A549 treated with dexamethasone at 1 μM for 4 hours (cell line): ENCODE measurements at places on chromosomes 7 and 10. TPM values are rescaled to one million over a fixed set of nuclear protein-coding genes. Genes with fewer than 3 reads are reported as not detected.

The ETV1 gene
- 1.6 to 2.4 TPM (median 2.3 TPM) in 5 replicates for total RNA-seq

The AKR1C1 gene
- 456 to 574 TPM (median 549 TPM) in 5 replicates for total RNA-seq

The CLRN3 gene
- total RNA-seq, result 0.07 TPM in 1 of 5 replicates, not detected in the others

The AFAP1L2 gene
- 20.2 to 24.3 TPM (median 21.7 TPM) in 5 replicates for total RNA-seq

The ZNF117 gene
- total RNA-seq, result 0.15 to 0.21 TPM (median 0.17 TPM) in 5 replicates

The CTAGE6 gene
- not detected in 5 replicates for total RNA-seq

The AGAP5 gene
- 1.3 to 2.7 TPM (median 2.4 TPM) in 5 replicates for total RNA-seq

The PDZD7 gene
- total RNA-seq, result 0.35 to 0.94 TPM (median 0.81 TPM) in 5 replicates

The SKAP2 gene
- total RNA-seq, result 13.3 to 23.5 TPM (median 20.7 TPM) in 5 replicates

The NPC1L1 gene
- total RNA-seq, result 0.06 to 0.12 TPM (median 0.09 TPM) in 5 replicates

The TMEM26 gene
- 0.04 to 0.08 TPM (median 0.07 TPM) in 5 replicates for total RNA-seq

The LGI1 gene
- not detected in 5 replicates for total RNA-seq

The KLF14 gene
- total RNA-seq, result 0.02 to 0.05 TPM in 2 of 5 replicates, not detected in the others

The EGFR gene
- total RNA-seq, result 94.3 to 141 TPM (median 116 TPM) in 5 replicates
